ENCODE measurements at places on chromosomes 12 and 14.

GRCh38 chr14:93974299-93974698, 2.1 kb downstream of the ASB2 start:
- no peak for DNase-seq

- DNase-seq: no peak
These were observed 27.4 kb downstream of the SRRM4 start for GRCh38 chr12:119008691-119009221.

DNA sequence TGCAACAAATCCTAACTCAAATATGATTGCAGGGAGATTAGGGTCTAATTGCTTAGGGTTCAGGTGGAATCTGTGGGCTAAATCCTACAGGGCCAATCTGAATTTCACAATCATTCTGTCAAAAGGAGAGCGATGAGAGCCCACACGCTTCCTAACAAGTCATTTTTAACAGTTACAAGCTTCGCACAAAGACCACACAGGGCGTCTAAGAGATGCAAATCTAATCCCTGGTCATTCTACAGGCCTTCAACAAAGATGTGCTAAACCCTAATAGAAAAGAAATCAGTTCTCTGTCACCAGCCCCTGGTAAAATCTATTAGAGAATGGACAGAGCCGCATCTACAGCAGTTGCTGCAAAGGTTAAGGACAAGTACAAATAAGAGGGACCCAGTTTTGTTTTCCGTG, 15.3 kb downstream of the NKX2-1 start:
- DNase-seq: no peak

DNA sequence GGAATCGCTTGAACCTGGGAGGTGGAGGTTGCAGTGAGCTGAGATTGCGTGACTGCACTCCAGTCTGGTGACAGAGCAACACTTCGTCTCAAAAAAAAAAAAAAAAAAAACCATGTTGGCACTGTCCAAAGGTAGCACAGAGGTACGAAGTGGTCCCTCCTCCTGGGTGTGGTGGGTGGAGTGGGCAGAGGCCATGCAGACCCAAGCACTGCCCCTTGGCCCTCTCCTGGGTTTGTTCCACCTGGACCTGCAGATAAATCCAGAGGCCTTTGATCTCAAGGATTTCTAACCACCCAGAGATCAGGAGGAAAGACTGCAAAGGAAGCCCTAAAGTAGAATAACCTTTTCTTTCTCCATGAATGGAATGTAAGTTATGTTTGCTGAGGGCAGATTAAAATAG, 8.7 kb upstream of the GALNT6 start:
- DNase-seq: no peak
